Esophagus mucosa (tissue), 1 donor: ENCODE measurements at places on chromosomes 7 and 10. TPM values are rescaled to one million over a fixed set of nuclear protein-coding genes. Genes with fewer than 3 reads are reported as not detected.

The TAS2R3 gene
- total RNA-seq = 0.96 TPM

- peak; percentile 35 for ATAC-seq
These were observed 81.9 kb upstream of the DYNC1I1 start for GRCh38 chr7:95690367-95690947.

GRCh38 chr7:47837826-47838225 is 110.4 kb downstream of the PKD1L1 start:
- no peak for ATAC-seq

GRCh38 chr7:51665045-51665780 is 348.6 kb upstream of the COBL start:
- no peak for ATAC-seq

GRCh38 chr7:49852619-49853462 is 79.4 kb downstream of the VWC2 start:
- ATAC-seq = peak; percentile 87

DNA sequence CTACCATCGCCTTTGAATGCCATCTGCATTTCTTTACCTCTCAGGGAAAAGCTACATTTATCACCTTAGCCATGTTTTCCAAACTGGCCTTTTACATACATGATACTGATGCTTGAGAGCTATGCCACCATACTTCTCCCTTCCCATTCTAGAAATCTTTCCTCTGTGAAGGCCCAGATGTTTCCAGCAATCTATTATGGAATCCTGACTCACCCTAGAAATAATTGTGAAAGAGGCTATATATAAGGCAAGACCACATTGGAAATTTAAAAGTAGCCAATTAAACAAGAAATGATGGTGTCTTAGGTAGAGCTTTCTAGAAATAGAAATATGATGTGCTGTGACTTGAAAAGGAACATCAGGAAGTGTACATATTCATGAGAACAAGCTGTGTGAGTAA is 389.7 kb downstream of the INHBA start:
- no peak for ATAC-seq

DNA sequence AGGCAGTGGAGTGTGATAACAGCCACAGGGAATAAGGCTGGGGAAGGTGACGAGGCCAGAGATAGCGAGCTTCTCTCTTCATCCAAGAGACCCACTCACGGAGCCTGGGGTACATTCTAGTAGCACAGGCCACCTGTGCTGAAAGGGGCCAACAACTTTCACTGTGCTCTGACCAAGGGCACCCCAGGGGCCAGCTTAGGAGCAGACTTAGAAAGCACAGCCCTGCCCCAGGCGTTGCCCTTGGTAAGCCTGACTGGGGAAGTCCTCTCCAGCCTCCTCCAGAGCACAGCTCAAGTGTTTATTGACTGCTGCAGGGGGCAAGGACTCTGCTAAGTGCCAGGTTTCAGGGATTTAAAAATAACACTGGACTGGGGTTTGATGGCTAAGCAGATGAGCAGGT is 44.7 kb downstream of the EBF3 start:
- no peak for ATAC-seq

The TAS2R39 gene
- not detected for total RNA-seq

GRCh38 chr10:63021225-63021624 is 111.9 kb upstream of the NRBF2 start:
- ATAC-seq = no peak
